Stimulated activated CD4-positive, alpha-beta T cell treated with anti-CD3 and anti-CD28 coated beads, Interleukin-15, amount 100 ng/mL, for 1 hour (primary cell): ENCODE measurements at places on chromosomes 11 and 22.

DNA sequence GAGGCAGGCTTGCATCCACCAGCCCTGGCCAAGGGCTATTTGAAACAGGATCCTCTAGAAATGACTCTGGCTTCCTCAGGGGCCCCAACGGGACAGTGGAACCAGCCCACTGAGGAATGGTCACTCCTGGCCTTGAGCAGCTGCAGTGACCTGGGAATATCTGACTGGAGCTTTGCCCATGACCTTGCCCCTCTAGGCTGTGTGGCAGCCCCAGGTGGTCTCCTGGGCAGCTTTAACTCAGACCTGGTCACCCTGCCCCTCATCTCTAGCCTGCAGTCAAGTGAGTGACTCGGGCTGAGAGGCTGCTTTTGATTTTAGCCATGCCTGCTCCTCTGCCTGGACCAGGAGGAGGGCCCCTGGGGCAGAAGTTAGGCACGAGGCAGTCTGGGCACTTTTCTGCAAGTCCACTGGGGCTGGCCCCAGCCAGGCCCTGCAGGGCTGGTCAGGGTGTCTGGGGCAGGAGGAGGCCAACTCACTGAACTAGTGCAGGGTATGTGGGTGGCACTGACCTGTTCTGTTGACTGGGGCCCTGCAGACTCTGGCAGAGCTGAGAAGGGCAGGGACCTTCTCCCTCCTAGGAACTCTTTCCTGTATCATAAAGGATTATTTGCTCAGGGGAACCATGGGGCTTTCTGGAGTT is 13.3 kb downstream of the IL10RA start:
- no peak for DNase-seq

GRCh38 chr11:85247797-85248196 is 379.3 kb downstream of the DLG2 start:
- no peak for DNase-seq

DNA sequence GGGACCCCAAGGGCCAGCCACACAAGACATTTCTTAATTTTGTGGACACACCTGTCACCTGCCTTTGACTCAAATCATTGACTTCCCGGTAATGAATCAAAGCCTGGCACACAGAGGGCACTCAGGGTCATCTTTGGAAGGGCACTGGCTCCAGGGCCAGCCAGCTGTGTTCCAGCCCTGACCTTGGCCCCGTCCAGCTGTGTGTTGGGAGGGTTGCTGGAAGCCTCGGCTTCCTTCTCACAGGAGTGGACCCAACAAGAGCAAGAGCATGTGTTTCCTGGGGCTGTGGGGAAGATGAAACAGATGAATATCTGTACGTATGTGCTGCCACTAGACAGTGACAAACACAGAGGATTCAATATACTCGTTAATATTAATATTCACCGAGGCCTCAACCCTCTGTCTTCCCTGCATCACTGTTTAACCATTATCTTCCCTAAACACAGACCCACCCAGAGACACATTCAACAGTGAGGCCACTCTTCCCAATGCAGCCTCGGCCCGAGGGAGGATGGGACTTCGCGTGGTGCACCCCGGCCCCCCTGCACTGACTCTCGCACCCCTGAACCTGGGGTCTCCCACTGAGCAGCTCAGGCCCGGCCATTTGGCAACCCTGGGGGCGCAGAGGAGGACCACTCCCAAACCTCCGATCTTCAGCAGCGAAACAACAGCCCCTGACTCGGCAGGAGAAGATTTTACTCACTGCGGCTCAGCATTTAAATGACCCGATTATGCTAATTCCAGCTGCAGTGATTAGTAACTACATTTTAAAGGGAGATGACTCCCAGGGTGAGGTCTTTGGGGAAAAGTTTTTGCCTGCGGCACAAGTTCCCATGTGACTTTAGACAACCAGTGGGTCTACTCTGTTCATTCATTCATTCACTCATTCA is 45.7 kb downstream of the PHF21B start:
- DNase-seq = no peak

GRCh38 chr22:21443735-21444421 is 23.3 kb upstream of the TMEM191C start:
- DNase-seq = no peak

DNA sequence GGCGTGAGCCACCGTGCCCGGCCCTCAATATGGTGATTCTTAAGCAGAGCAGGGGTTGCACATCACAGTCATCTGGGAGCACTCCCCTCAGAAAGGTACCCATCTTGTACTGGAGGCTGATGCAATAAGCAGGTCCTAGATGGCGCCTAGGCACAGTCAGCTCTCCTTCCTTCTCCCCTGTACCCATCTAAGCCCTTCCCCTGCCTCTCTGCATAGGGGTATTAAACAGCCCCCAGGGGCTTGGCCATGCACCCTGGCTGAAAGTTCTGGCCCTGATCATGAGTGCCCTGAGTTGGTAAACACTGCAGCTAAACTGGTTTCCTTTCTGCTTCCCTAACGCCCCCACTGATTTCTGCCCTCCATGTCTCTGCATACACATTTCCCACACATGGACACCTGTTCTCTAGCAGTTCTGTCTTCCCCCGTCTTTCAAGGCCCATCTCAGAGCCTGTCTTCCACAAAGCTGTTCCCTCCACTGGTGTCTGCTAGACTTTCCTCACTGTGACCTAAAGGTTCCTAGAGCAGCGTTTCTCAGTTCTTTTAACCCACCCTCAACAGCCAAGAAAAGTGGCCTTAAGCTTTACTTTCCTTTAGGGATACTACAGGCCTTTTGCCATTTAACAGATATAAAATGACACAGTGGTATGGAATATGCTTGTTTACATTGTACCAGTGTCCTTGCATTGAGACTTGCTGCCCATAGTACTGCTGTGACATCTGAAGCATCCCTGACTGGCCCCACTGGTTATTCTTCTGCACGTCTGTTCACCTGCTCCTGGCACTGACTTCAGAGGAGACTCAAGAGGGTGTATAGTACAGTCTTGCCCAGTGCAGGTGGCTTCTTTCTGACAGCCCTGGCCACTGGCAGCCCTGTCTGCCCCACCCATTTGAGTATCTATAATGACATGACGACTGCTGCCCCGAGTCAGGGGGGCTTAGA is 15.6 kb downstream of the UBE2L3 start:
- no peak for DNase-seq

DNA sequence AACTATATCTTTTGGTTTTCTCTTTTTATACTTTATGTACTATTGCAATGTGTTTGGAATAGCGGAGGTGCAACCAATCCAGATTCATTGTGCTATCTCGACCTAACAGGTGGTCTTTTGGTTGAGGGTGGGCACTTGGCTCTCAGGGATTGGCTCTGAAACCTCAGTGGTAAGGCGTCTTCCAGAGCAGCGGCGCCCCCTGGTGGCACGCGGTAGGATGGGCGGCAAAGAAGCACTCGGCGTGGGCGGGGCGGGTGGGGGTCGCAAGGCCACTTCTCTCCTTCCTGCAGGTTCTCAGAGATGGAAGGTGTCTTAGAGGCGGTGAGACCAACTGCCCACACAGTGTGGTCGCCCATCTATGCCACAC is 19.2 kb upstream of the PLET1 start:
- peak; percentile 51 for DNase-seq

DNA sequence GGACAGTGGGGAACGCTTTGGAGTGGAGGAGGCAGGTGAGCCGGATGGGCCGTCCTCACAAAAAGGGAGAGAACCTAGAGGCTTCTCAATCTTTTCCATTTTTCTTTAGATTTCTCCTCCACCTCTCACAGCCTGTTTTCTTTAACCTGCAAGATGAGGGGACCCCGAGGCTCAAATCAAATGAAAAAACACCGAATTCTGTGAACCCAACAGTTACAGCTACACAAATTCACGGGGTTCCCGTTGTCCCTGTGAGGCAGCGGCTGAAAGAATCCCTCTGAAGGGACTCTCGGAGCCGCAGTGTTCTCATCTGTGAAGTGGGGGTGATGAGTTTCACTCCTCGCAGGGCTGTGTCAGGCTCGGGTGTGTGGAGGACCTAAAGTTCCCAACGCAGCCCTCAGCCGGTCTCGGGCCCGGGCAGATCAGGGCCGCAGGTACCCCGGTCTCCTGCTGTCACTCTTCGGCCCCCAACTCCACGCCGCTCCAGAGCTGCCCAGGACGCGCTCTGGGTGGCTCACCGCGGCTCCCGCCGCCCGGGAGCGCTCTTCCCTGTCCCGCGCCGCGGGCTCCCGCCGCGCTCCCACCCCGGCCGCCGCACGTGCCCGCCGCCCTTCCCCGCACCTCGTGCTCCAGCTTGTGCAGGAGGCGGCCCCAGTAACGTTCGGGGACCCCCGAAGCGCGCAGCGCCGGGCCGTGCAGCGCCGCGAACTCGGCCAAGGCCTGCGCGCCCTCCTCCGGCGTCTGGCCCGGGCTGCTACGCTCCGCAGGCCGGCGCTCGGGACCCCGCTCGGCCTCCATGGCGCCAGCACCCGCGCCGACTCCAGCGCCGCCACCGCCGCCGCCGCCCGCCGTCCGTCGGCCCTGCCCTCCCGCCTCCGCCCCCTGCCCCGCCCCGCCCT is at the start of gene TTLL12:
TTLL12 (minus strand) TSS at position 863 of the 899 bp plus-strand sequence; CDS start at position 798, 65 bp downstream.
- DNase-seq = peak; percentile 41

- DNase-seq = no peak
Measured at GRCh38 chr11:75868990-75869389, 54.0 kb downstream of the UVRAG start.
